ENCODE measurements at places on chromosomes 5 and 9.
A peak's percentile ranks its signal among the peaks of the same experiment; 100 is the strongest.

DNA sequence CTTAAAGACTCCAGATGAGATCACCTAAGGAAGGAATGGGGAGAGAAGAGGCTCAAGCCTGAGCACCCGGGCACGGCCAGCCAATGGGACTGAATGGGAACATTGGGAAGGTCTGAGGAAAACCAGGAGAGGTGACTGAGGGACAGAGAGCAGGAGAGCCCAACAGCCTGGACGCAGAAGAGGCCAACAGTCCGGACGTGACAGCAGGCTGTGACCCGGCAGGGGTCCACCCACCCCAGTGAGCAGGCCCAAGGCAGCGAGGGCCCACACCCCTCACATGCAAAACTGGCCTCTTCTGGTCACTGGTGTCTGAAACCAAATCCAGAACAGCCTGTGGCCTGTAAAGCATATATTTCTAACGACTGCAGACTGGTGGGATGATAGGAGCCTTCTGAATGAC, 7.6 kb upstream of the SPTLC1 start:
- no peak for DNase-seq

DNA sequence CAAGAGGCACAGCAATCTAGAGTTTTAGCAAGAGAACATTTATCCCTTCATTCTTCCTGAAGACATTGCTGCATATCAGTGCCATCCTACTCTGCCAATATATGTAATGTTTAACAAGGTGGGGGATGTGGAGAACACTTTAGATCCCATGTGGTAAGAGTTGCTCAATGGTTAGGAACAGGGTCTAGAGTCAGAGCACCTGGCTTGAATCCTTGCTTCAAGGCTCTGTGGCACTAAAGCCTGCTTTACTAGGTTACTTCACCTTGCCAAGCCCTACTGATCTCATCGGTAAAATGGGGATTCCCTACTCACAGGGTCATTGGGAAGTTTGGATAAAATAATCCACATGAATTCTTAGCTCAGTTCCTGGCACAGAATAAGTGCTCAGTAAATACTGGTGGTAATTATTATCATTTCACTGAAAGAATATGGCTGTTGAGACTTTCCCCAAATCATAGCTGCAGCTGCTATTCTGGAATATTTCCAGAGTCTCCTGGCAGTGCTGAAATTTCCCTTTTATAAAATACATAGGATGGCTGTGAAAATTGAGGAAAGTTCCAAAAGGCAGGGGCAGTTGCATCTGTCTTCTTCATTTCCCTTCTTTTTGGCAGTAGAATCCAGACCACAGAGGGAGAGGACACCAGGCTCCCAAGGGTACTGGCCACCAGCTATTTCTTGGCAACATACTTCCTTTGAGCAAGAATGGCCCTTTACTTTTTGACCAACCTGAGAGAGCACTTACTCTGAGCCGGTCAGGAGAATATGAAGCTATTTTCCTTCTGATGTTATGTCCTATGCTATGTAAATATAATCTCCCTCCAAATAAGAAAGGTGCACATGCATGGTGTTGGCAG, 142.8 kb downstream of the PALM2AKAP2 start:
- no peak for DNase-seq

DNA sequence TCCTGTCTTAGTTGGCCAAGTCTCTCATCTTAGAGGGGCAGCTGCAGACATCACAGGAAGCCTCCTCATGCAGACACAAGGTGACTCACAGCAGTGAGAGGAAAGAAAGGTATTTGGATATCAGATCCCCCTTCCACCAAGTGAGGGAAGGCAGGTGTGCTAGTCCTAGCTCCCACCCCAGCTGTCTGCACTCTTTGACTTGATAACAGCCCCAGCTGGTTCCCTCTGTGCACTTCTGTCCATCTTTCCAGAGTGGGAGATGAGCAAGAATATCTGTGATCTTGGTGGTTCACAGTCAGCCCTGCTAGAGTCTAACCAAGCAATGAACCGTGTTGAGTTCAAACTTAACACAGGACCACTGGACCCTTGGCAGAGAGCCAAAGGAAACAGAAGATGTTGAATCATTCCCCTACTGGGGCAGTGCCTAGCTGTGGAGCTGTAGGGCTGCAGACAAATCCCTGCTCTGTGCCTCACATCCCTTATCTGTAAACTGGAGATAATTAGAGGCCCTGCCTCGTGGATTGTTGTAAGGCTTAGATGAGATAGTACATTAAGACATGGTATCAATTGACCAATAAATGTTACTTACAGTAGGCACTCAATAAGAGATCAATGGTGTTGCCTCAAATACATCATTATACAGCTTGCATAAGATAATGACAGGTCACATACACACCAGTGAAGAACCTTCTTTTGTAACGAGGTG, 39.1 kb downstream of the SH3RF2 start:
- peak; percentile 95 for DNase-seq

DNA sequence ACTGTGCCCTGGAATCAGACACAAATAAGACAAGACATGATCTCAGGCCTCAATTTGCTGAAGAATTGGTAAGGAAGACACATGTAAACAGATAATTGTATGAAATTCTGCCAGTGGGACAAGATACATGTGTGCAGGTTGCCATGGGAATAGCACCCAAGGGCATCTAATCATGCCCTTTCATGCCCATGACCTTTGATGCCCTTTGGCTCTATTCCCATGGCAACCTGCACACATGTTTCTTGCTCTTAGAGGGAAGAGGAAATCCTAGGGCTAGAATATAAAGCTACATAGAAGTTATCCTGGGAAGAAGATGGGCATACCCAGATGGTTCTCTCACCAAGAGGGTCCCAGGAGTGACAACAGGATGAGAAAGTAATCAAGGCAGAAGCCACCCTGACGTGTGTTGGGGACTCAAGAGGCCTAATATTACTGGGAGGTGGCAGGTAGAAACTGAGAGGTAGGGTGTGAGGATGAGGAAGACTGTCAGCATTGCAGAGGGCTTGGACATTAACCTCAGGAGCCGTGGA, 34.4 kb downstream of the P4HA2 start:
- no peak for DNase-seq

- DNase-seq, result peak; percentile 71
These were observed 287.8 kb upstream of the TMEM161B start for GRCh38 chr5:88556406-88556805.

GRCh38 chr5:72478276-72478675, 28.9 kb downstream of the ZNF366 start:
- DNase-seq, result no peak

GRCh38 chr5:102226321-102226720, 69.8 kb downstream of the SLCO4C1 start:
- DNase-seq, result no peak

- peak; percentile 36 for DNase-seq
These were observed 419.4 kb downstream of the SEMA5A start for GRCh38 chr5:9126490-9126889.

- peak; percentile 96 for DNase-seq
These were observed 25.1 kb upstream of the CDKN2AIPNL start for GRCh38 chr5:134436523-134437339.

- no peak for DNase-seq
These were observed 21.5 kb upstream of the WWC1 start for GRCh38 chr5:168269937-168270330.

DNA sequence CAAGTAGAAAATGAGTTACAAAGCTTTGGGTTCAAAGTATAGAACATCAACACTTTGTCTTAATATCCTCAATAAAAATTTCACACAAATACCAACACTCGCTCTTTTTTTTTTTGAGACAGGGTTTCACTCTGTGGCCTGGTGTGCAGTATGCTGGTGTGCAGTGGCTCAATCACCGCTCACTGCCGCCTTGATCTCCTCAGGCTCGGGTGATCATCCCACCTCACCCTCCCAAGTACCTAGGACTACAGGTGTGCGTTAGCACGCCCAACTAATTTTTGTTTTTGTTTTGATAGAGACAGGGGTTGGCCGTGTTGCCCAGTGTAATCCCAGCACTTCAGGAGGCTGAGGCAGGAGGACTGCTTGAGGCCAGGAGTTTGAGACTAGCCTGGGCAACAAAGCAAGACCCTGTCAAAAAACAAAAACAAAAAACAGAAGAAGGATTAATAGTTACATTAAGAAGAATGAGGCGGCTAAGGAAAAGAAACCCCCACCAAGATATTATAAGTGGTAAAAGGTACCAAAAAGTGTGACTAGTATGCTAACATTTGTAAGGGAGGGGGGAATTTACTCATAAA, 20.3 kb downstream of the FNBP1 start:
- no peak for DNase-seq

DNA sequence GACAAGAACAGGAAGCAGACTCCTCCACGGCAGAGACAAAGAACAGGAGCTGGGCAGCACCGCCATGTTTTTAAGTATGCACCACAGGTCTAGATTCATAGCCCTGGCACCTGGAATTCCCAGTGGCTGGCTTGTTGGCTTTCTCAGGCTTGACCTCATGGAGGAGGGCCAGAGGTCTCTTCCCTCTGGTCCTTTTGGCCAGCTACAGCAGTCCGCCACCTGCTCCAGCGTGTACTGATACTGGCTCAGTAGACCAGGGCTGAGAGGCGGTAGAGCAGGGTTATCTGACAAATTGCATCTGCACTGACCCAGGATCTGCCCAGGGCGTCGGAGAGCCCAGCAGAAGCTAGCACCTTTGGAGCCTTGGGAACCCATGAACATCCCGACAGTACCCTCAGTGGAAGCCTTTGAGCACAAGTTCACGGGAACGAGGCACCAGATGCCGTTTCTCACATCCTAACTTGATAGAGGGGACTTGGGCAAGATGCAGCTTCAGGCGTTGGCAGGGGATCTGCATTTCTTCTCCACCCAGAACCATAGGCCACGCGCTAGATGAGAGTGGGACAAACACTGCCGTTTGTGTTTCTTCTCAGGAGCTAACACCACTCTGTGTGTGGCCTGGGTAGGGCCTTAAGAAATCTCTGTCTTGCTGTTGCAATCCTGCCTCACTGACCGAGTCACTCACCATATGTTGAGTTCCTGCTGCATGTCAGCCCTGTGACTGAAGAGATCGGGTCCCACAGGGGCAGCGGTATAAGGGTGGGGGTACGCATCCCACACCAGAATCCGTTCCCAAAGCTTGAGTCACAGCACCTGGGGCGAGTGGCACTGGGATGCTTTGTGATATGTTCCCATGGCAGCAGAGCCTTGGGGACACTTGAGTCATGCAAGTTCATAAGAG, 90.3 kb upstream of the OTULINL start:
- DNase-seq, result peak; percentile 36

DNA sequence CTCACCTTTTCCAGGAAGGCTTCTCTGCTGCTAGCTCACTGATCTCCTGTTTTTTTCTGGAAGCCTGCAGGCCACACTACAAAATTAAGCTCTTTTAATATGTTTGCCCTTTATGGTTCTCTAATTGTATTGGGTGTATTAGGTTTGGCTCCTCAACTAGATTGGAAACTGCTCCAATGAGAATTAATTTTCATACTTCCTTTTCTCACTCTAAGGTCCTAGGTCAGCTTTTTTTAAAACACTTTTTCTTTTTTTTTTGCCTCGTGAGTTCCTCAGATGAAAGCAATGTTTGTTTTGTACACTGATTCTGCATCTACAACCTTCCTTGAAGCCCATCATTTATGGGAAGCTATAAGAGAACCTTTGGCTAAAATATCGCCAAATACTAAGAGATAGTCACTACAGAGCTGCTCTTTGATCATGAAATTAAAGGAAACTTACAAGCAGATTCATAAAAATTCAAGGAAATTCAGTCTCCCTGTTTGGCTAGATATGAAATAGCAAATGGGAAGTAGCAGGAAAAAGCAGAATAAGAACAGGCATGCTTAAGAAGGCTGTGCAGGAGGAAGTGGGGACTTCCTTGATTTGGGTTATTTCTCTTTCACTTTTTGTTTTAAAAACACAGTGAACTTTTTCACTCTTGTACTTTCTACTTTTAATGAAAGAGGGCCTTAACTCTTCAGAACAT, 55.2 kb upstream of the FYB1 start:
- DNase-seq, result no peak

- DNase-seq, result no peak
These were observed 10.3 kb upstream of the QRFP start for GRCh38 chr9:130906735-130907416.

DNA sequence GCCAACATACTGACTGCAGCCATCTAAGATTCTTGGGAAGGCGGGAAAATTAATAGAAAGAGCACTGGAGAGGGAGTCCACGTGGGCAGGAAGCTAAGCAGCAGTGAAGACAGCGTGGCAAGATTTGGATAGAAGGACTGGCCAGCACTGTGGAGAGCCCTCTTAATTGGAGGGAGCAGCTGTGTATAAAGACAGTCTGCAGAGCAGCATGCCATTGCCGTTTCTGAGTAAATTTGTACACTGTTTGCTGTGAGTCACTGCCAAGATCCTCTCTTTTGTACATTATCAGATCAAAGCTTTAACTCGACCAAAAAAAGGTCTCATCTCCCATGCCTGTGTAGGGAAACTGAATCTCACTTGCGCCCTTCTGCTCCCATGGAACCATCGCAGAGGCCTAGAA, 45.3 kb downstream of the INSYN2B start:
- peak; percentile 29 for DNase-seq

DNA sequence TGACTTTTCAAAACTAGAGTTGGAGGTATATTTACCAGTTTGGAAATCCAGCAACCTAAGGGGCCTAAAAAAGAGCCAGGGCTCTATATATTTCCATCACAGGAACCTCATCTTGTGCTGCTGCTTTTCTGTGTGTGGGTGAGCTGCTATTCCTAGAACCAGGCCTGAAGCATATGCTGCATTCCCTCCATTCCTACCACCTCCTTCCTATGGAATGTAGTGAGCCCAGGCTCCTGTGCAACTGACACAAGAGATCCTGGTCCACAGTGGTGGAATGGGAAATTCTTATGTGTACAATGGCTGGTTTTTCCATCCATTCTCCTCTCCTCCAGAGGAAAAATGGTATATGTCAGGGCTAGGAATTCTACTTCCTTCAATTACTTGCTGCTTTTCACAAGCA, 39.1 kb downstream of the SPEF2 start:
- DNase-seq, result peak; percentile 51

GRCh38 chr5:120240706-120241105, 223.4 kb upstream of the PRR16 start:
- peak; percentile 62 for DNase-seq

- DNase-seq, result no peak
These were observed 36.3 kb upstream of the FBXL17 start for GRCh38 chr5:108418197-108418596.

- DNase-seq, result no peak
These were observed 23.5 kb downstream of the SAXO1 start for GRCh38 chr9:19009391-19009965.

GRCh38 chr5:107483231-107484024, 187.3 kb downstream of the EFNA5 start:
- no peak for DNase-seq

- peak; percentile 73 for DNase-seq
These were observed 73.8 kb downstream of the TRIO start for GRCh38 chr5:14216902-14217301.

GRCh38 chr5:72412283-72413055, 92.3 kb downstream of the PTCD2 start:
- peak; percentile 68 for DNase-seq

GRCh38 chr5:96597438-96598020, 64.6 kb upstream of the CAST start:
- peak; percentile 77 for DNase-seq

- peak; percentile 25 for DNase-seq
These were observed 437.0 kb downstream of the PIK3R1 start for GRCh38 chr5:68652534-68652965.

Measured in astrocyte (in vitro differentiated cells and primary cell).